ENCODE measurements at places on chromosomes 11 and 22. TPM values are rescaled to one million over a fixed set of nuclear protein-coding genes. Genes with fewer than 3 reads are reported as not detected.
A peak's percentile ranks its signal among the peaks of the same experiment; 100 is the strongest.

- DNase-seq = no peak
These were observed 61.3 kb upstream of the CREB3L1 start for GRCh38 chr11:46216019-46216764.

DNA sequence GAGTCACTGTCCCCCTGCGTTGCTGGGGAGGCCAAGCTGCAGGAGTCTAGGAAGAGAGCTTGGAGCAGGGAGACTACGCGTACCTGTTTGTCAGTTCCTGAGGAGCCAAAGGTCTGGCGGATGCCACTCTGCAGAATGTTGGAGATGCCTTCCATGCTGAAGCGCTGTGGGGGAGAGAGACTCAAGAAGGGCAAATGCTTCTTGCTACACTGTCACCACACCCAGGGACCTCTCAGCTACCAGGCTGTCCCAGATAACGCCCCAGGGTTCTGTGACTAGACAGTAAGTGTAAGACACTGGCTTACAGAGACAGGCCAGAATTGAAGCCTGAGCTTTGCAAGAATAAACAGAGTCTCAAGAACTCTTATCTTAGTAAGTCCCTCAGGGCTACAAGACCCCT is 42.0 kb downstream of the FEZ1 start:
- DNase-seq = no peak

GRCh38 chr11:80650966-80651365 is 1210.1 kb upstream of the TENM4 start:
- no peak for DNase-seq

DNA sequence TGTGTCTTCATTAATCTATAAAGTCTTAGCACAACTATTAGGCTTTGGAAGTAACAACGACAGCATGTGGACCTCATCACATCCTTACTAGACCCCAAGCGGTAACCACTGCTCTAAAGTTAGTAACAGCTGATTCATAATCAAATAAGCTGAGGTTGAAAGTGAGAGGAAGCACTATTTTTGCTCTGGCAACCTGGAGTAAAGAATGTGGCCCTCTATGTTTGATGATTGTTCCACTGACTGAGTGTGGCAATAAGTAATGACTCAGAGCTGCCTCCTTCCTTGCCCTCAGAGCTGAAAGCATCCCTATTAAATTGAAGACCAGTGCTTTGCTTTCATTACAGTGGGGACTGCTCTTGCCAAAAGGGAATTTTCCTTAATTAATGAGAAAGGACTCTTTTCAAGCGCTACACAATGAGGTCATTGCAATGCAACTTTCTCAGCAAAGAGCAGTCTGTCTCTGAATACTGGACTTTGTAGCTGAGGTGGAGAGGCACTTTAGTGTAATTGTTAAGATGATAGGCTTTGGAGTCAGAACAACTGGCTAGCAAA is 906.1 kb upstream of the RAG2 start:
- no peak for DNase-seq

- DNase-seq = no peak
These were observed 65.2 kb downstream of the PPP6R2 start for GRCh38 chr22:50408311-50408710.

DNA sequence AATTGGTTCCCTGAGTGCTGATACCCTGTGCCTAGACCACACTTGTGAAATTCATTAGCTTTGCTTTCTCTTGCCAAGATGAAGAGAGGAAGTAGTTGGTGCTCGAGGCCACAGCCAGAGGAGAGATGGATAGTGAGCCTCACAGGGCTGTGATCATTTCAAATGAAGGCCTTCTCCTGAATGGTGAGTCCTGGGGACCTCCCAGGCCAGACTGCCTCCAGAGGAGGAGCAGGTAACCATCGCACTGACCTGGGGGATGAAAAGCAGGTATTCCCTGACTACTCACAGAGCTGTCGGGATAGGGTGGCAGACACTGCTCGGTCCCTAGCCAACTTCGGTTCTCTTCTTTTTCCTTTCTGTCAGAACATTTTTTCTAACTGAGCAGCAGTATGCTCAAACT is 4.8 kb upstream of the FXYD6 start:
- DNase-seq = no peak

- DNase-seq = no peak
These were observed 15.4 kb upstream of the NAP1L4 start for GRCh38 chr11:3007404-3008010.

GRCh38 chr22:46364341-46365165 is 29.0 kb downstream of the TRMU start:
- no peak for DNase-seq

- no peak for DNase-seq
These were observed at the start of gene OR8B8 for GRCh38 chr11:124445646-124446150. Gene OR8B8 (minus strand): TSS chr11:124445696. CDS start chr11:124441085, 4,611 bp downstream.

DNA sequence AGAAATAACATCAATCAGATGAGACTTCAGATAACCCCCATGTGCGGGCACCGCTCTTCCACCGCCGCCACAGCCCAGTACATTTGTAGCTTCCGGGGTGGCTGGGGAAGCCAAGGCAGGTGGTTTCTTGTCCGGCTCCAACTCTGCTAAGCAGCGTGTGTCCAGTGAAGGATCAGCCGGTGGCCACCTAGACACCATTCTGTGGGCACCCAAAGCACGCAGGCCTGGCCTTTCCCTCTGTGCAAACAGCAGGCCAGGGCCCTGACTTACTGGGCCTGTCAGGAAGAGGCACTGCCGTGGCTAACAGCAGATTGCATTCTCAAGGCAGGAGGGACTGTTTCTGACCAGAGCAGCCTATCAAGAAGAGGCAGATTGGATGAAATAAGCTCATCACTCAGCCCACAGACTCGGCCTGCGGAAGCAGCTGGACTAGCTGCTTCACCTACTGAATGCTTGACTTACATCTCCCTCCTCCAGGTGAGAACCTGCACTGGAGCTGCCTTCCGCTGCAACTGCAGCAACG is 74.8 kb downstream of the ETS1 start:
- no peak for DNase-seq

DNA sequence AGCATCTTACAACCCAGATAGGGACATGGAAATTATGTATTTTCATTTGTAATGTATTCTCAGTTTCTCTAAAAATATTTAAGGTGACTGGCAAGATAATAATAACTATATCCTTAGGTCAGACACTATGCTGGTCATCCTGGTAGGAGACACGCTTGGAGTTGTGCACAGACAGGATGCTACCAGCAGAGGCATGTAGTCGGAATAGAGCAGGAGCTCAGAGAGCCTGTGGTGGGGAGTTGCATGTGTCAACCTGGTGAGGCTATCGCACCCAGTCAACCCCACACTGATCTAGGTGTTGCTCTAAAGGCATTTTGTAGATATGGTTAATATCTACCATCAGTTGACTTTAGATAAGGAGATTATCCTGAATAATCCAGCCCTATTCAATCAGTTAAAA is 318.5 kb downstream of the MIAT start:
- no peak for DNase-seq

DNA sequence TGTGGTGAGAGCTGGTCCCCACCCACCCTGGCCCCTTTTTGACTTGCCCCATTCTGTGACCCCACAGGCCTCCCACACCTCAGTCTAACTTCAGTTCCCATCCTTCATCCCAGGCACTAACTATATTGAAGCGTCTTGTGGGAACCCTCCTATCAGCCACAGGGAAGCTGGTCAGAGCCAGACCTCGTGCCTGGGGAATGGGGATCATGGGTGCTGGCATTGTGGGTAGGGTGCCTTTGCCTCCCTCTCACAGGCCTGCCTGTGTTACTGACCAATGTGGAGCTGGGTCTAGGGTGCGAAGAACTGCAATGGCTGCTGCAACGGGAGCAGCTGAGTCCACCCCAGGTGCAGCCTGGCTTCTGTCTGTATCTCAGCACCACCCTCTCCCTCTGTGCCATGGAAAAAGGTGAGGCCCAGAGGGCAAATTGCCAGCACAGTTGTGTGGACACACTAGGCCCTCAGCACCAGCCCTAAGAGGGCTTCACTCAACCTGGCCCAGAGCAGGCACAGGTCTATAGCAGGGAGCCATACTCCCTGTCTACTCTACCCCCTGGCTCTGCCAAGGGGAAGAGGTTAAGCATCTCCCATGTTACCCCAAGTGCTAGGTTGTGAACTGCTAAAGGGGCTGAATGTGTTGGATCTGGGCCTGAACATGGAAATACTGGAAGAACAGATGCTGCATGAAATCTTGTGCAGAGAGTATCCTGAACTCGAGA is 37.3 kb downstream of the RRP8 start:
- DNase-seq = no peak

DNA sequence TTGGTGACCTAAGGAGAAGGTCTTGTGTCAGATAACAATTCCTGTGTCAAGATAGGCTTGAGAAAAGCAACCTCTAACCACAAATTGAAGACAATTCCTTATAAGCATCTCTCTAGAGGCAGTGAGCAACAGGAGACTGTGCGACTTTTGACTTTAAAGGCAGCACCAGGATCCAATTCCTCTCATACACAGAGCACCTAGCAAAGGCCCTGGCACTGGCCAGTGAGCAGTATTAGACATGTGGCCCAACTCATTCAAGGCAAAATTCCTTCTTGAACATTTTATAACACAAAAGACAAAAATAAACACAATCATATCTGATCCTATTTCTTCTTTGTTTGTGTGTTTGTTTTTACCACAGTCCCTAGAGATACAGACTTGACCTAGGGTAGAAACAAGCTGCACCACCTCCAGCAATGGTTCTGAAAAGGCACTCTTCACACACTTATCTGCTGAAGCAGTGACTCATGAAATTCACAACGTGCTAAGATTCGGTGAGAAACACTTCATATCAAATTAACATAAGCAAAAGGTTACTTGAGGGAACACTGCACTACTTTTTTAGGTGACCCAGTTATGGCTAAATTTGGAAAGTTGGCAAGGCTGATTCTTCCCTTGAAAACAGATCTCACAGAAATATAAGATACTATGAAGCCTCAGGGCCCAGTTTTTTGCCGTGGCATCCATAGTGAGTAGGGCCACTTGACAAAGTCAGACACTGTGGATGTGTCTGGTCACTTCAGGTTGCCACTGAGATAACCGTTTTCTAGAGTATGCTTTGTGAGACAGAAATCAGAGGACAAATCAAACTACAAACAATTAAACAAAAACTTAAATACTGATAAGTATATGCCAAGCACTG is 1018.9 kb downstream of the DLG2 start:
- no peak for DNase-seq

- DNase-seq = peak; percentile 56
These were observed 21.4 kb downstream of the CD44 start for GRCh38 chr11:35160246-35160824.

Gene OOSP4A
- polyA plus RNA-seq = not detected

Gene TBX10
- polyA plus RNA-seq = not detected

DNA sequence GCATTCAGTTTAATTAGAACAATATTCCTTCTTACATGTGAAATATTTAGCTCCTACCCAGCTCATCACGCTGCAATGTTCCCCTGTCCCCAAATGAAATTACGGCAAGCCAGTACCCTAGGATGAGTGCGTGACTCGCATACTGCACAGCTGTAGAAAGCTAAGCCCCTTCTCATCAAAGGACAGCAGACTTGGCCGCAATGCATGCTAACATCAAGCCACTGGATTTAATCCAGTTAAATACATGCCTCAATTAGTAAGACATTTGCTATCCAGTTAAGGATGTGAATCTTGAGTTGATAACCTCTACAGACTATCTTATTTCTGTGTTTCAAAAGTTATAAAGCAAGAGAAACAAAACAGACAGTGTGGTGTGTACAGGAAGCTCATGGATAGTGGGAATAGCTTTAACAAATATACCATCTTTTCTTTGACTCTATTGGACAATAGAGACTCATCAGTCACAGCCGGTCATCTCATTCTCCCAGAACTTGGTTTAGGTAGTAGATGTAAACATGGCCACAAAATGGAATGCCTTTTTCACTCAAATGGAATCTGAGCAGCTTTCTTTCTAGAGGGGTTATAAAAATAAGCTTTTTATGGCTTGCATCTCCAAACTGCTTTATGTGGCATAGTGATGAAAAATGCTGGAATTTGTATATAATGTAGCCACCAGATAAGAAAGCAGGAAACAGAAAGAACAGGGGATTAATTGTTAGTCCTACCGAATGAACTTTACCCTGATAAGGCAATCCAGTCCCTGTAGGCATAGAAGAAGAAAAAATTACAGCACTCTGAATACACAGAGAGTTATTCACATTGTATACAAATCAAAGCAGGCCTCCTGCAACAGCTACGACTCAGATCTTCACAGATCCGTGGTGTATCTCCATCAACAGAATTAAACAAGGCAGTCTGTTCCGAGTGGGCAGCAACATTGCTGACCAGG is 224.1 kb downstream of the CADM1 start:
- no peak for DNase-seq

DNA sequence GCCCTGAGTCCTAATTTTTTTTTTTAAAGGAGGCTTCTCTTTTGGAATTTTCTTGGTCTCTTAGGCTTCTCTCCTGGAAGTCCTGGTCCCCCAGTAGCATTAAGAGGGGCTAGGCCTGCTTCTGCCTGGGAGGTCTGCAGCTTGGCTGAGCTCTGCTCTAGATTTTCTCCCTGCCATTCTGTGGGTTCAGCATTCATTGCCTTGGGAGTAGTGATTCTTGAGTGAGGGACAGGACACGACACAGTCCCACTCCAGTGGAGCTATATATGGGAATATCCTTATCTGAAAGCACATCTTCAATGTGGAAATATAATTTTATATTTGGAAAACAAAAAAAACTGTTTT is 3.7 kb downstream of the IGSF22 start:
- DNase-seq = no peak

Gene CCDC116
- polyA plus RNA-seq = not detected

Gene PLAAT5
- 0.34 TPM for polyA plus RNA-seq

- peak; percentile 79 for DNase-seq
These were observed 46.4 kb downstream of the MORC2 start for GRCh38 chr22:30922151-30922611.

GRCh38 chr11:86574493-86575207 is 97.8 kb downstream of the ME3 start:
- DNase-seq = no peak

GRCh38 chr11:126808836-126809235 is 191.7 kb downstream of the KIRREL3 start:
- no peak for DNase-seq

DNA sequence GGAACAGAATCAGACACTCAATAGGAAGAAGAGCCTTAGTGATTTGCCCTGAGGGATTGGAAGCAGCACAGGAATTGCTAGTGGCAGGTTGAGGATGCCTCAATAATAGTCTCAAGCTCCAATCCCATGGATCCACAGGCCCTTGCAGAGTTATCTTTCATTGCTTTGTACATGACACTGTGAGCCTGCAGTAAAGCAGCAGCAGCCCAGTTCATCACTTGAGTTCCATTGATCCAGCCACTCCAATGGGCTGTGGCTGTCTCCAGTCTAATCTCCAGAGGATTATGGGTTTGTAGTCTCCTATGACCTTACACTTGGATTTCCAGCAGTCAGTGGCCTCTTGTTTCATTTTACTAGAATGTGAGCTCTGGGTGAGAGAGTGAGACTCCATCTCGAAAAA is 45.4 kb downstream of the AAMDC start:
- DNase-seq = no peak

All from naive thymus-derived CD8-positive, alpha-beta T cell (primary cell).